ENCODE measurements at places on chromosomes 7 and 10. TPM values are rescaled to one million over a fixed set of nuclear protein-coding genes. Genes with fewer than 3 reads are reported as not detected.

GRCh38 chr7:129332254-129333035 lies 101.8 kb upstream of the STRIP2 start:
- no peak overlapping the region for H3K4me3 ChIP-seq
- no peak for DNase-seq
- no peaks in the 10 kb centered on the region for H3K27me3 ChIP-seq
- H3K27ac ChIP-seq = no peak overlapping the region
- no peaks in the 10 kb centered on the region for H3K4me1 ChIP-seq

GRCh38 chr7:149067869-149068268 lies 22.6 kb downstream of the ZNF786 start:
- DNase-seq = no peak
- no peaks in the 10 kb centered on the region for H3K27me3 ChIP-seq
- H3K36me3 ChIP-seq = peaks cover 20% of the 10 kb centered on the region

DNA sequence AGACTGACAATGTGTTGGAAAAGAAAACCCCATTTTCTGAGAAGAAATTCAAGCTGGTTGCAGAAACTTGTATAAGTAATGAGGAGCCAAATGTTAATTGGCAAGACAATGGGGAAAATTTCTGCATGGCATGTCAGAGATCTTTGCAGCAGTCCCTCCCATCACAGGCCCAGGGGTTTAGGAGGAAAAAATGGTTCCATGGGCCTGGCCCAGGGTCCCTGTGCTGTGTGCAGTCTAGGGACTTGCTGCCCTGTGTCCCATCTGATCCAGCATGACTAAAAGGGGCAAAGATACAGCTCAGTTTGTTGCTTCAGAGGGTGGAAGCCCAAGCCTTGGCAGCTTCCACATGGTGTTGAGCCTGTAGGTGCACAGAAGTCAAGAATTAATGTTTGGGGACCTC lies 440.3 kb upstream of the TPK1 start:
- H3K27ac ChIP-seq = no peak overlapping the region
- H3K4me1 ChIP-seq = no peaks in the 10 kb centered on the region
- no peak overlapping the region for H3K4me3 ChIP-seq
- no peak for DNase-seq

DNA sequence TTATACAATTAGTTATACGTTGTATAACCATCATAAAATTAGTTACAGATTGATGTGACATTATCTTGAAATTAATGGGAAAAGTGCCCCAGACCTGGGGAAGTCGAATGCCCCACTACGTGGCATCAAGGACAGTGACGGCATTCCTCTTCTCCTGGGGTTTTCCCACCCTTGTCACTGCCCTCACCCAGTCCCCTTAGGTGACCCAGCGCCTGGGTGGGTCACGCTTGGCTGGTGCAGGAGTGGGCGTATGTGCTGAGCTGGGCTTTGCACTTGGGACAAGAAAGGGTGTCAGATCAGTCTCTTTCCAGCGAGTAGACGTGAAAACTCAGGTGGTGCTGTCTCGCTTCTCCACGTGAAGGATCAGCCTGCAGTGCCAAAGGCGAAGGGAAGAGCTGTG lies 7.6 kb downstream of the FOXK1 start:
- peaks cover 1% of the 10 kb centered on the region for H3K36me3 ChIP-seq
- H3K4me1 ChIP-seq = peaks cover 47% of the 10 kb centered on the region
- no peak overlapping the region for H3K27ac ChIP-seq
- no peak overlapping the region for H3K4me3 ChIP-seq

DNA sequence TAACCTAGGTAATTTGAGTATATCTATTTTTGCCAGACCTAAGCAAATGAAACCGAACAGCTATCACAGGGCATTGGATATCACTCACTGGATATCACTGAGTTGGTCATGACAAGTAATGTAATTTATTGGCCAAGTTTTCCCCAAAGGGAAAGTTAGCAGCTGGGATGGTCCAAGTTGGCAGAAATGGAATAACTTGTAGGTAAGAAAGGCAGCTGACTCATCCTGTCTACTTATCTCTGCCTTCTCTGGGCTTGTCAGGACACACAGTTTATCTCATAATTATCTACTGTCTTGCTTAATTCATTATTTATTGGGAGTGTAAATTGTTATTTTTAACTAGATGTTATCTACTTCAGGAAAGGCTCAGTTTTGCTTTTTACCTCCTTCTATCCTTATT lies 502.0 kb upstream of the DPP6 start:
- no peak for DNase-seq
- no peak overlapping the region for H3K4me3 ChIP-seq
- no peaks in the 10 kb centered on the region for H3K27me3 ChIP-seq
- no peaks in the 10 kb centered on the region for H3K4me1 ChIP-seq
- no peaks in the 10 kb centered on the region for H3K36me3 ChIP-seq
- no peak overlapping the region for H3K27ac ChIP-seq

DNA sequence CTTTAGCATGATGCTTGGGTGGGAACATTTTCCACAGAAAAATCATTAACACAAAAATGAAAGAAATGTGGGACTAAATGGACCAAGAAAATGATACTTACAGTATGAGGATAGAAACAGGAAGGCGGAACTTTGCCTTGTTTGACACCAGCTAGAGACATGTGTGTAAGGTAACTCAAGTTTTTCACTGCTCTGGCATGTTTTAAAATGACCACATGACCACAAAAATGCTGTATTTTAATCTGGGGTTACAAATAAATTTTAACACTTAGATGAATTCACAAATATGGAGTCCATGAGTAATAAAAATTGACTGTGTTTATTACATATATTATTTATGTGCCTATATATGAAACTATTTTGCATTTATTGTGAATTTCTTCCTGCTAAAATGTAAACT lies 100.9 kb upstream of the PHYHIPL start:
- no peak for DNase-seq
- H3K4me1 ChIP-seq = peaks cover 2% of the 10 kb centered on the region
- no peaks in the 10 kb centered on the region for H3K27me3 ChIP-seq
- no peak overlapping the region for H3K4me3 ChIP-seq

- no peak overlapping the region for H3K27ac ChIP-seq
- peaks cover 16% of the 10 kb centered on the region for H3K27me3 ChIP-seq
- no peaks in the 10 kb centered on the region for H3K36me3 ChIP-seq
- no peak overlapping the region for H3K4me3 ChIP-seq
These were observed 513.9 kb downstream of the ADRA2A start for GRCh38 chr10:111590703-111591102.

Gene TBX20
- 8.2 TPM for total RNA-seq

Gene PSMC2
- 87.0 TPM for total RNA-seq

All from mesothelial cell of epicardium (in vitro differentiated cells).